ENCODE measurements at places on chromosomes 1 and 21.
A peak's percentile ranks its signal among the peaks of the same experiment; 100 is the strongest.

- peak; percentile 46 for DNase-seq
These were observed 104.0 kb downstream of the PDE4B start for GRCh38 chr1:65896721-65897120.

DNA sequence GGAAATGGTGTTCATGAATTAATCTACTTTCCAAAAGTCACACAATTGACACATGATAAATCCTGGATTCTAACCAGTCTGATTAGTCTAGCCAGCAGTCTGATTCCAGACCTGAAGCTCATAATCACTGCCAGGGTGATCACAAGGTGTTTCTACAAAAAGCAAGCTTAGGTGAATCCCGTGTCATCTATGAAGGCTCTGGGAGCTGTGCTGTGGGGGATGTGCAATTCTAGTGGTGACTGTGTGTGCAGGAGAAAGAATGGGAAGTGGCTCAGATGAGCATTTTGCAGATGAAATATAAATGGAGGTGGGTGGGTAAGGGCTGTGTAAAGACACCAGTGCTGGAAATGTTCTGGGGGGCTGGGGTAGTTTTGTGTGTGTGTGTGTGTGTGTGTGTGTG, 1.8 kb upstream of the NPPB start:
- DNase-seq: no peak

GRCh38 chr1:1955621-1956094, 36.6 kb upstream of the TMEM52 start:
- no peak for DNase-seq

GRCh38 chr1:155000411-155000725, 2.2 kb upstream of the ZBTB7B start:
- DNase-seq: no peak

DNA sequence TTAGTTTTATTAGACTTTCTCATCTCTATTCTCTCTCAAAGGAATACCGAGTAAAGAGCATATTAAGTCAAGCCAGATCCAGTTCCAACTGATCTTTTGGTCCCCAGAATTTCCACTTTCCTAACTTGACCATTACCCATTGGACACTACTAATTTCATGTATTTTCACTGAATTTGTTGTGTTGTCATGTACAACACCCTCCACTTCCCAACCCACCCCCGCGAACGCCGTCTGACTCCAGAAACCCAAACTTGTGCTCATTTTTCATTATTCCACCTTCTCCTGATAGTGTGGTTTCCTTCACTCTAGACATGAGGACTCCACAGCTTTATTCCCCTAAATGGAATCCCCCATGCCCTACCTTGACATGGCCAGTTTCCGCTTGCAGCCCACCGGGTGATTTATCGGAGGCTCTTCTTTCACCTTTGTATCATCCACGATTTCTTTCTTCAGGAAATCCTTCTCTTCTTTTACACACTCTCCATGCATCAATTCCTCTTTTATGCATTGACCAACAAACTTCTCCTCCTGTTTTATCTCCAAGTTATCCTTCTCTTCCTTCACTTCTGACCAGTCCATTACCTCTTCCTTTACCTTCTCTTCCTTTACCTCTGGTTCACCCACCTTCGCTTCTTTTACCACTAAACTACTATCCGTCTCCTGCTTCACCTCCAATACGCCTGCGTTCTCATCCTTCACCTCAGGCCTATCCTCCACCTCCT, 805 bp downstream of the ZNHIT6 start:
- no peak for DNase-seq

GRCh38 chr1:31441970-31442647, 29.1 kb downstream of the SERINC2 start:
- no peak for DNase-seq

DNA sequence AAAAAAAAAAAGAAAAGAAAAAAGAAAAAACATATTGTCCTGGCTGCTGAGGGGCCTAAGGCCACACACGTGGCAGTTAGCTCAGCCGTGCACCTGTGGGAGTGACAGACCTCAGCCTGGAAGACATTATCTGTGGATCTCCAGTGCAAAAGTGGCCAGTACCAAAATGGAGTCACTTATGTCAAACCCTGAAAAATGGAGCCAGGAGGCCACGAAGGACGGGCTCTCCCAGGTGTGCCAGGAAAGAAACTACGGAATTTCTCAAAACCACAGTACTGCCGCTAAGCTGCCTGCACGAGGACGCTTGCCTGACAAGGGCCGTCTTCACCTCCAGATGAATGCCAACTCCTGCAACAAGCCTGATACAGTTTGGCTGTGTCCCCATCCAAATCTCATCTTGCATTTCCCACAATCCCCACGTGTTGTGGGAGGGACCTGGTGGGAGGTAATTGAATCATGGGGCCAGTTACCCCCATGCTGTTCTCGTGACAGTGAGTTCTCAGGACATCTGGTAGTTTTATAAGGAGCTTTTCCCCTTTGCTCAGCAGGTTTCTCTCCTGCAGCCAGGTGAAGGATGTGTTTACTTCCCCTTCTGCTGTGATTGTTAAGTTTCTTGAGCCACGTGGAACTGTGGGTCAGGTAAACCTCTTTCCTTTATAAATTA, 5.3 kb upstream of the MIB2 start:
- DNase-seq: no peak

Measured in AG10803 (cell line).